CD4-positive, alpha-beta T cell treated with Interleukin-6 at 100 ng/mL for 8 hours (primary cell): ENCODE measurements at places on chromosomes 7 and 10.
A peak's percentile ranks its signal among the peaks of the same experiment; 100 is the strongest.

GRCh38 chr7:141231018-141231792 is 157.3 kb downstream of the TMEM178B start:
- DNase-seq: no peak

GRCh38 chr10:26937371-26937770 is 76.6 kb upstream of the ABI1 start:
- DNase-seq: no peak

GRCh38 chr7:18018296-18019215 is 9.1 kb downstream of the PRPS1L1 start:
- DNase-seq: no peak

DNA sequence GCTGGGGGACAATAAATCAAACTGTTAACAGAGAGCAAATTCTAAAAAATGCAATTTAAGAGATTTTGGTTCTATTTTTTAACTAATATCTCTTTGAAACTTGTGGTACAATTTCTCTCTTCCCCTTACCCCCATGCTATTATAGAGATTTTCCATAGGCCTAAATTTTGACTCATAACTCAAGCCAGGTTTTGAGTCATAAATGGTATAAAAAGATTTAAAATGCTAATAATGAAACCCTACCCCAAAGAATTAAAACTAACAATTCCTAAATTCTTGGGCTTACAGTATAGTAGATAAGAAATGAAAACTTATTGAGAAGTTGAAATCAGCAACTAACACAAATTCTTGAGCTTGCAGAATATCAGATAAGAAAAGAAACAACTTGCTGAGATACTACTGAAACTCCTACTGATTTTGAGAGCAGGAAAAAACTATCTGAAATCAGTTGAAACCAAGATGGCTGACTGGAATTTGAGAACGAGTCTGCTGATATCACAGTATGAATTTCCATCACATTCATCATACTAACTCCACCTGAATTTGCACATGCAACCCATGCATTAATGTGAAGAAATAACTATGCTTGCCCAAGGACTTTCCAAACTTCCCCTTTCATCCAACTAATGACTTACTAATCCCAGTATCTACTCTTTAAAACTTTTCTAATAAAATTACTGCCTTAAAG is 36.3 kb downstream of the POT1 start:
- DNase-seq: no peak

DNA sequence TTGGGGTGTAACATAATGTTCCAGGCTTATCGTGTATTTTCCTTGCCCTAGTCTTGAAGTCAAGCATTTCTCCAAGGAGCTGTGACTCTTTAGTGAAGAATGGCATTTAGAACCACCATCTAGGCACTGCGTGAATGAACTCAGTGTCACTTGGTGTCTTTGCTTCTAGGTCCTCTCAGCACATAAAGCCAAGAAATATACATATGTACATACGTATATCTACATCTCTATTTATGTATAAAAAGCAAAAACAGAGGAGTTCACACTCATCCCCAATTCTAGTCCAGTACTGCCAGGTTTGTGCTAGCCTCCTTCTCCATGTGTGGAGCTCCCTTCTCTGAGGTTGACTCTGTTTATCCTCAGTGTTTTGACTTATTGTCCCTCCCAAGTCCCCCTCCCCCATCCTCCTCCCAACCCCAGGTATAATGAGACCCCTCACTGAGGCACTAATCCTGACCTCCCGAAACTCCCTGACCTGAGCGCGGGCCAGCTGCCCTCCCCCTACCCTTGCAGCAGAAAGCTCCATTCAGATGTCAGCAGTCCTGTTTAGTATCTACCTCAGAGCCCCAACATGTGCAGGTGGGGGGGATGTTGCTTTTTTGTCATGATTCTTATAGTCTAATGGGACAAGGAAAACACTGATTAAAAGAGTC is 61.5 kb downstream of the GDI2 start:
- DNase-seq: no peak

GRCh38 chr10:68139448-68140272 is 30.4 kb downstream of the MYPN start:
- DNase-seq: no peak

GRCh38 chr7:29764227-29764626 is 42.1 kb upstream of the WIPF3 start:
- DNase-seq: no peak

GRCh38 chr7:17556247-17556956 is 257.9 kb downstream of the AHR start:
- DNase-seq: no peak

DNA sequence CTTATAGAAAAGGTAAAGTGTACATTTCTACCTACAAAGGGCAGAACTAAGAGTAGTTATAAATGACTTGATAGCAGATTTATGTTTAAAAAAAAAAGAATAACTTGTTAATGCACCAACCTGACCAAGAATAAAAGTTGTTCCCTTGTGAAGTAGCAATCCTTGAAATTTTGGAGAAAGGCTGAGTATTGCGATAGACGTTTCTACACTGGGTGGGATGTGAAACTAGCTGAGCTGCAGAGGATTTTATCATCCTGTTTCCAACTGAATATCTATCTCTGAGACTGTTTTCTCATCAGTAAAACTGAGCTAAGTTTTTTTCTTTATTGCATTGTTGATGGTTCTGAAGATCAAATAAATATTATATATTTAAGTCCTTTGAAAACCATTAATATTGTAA is 14.6 kb downstream of the MDFIC start:
- no peak for DNase-seq

DNA sequence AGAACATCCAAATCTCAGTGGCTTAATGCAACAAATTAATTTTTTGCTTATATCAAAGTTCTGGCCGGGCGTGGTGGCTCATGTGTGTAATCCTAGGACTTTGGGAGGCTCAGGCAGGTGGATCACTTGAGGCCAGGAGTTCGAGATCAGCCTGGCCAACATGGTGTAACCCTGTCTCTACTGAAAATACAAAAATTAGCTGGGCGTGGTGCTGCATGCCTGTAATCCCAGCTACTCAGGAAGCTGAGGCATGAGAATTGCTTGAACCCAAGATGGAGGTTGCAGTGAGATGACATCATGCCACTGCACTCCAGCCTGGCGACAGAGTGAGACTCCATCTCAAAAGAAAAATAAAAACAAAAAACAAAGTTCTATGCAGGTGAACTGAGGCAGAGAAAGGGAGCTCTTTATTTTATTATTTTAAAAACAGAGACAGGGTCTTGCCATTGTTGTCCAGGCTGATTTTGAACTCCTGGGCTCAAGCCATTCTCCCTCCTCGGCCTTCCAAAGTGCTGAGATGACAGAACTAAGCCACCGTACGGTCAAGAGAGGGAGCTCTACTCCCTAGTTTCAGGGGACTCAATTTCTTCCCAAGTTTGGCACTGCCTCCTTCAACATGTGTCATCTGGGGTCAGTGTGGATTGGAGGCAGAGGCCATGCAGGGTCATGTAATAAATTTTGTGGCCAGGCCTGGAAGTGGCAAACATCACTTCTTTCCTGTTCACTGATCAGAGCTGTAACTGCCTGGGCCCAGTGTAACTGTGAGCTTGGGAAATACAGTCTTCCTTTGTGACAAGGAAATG is 2.4 kb downstream of the ADCK2 start:
- DNase-seq: no peak

DNA sequence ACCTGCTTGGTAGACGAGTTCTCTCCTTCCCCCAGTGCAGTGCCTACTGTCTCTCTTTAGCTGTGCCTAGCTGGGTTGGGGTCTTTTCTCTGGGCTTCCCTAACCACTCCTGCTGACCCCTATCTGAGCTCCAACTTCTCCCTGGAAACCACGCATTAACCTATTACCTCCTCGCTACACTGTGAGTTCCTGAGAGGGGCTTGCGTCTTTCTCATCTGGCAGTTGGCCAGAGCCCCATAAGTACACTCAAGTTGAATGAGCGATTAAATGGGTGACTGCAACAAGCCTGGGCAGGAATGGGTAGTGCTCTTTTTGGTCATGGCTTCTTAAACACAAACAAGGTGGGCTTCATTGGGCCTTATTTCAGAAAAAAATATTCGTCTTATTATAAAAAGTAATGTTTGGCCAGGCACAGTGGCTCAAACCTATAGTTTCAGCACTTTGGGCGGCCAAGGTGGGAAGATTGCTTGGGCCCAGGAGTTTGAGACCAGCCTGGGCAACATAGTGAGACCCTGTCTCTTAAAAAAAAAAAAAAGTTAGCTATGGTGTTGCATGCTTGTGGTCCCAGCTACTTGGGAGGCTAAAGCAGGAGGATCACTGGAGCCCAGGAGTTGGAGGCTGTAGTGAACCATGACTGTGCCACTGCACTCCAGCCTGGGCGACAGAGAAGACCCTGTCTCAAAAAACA is 41.4 kb downstream of the SYPL1 start:
- DNase-seq: no peak

DNA sequence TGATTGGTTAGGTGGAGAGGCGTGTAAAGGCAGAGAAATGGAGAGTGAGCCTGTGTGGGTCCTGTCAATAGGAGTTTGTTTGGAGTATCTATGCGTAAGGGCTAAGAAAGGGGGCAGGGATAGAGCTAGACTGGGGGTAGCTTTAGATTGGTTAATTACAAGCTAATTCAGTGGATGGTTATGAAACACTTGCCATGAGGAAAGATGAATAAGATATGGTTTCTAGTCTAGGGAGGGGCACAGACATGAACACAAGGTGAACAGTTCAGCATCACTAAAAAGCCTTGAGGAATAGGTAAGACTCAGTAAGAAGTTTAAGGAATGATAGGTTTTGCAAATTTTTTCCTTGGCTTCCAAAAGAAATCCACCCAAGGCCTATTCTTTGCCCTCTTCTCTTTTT is 50.6 kb downstream of the PLPP4 start:
- DNase-seq: no peak

GRCh38 chr7:90705391-90706071 is 109.4 kb downstream of the CDK14 start:
- DNase-seq: no peak

GRCh38 chr10:71927776-71928592 is 36.2 kb upstream of the CHST3 start:
- no peak for DNase-seq

GRCh38 chr10:24680647-24681524 is 42.8 kb downstream of the ARHGAP21 start:
- no peak for DNase-seq

- DNase-seq: no peak
These were observed 225.4 kb upstream of the IMMP2L start for GRCh38 chr7:111787741-111788140.

GRCh38 chr7:71630516-71630915 is 498.6 kb downstream of the GALNT17 start:
- no peak for DNase-seq

GRCh38 chr7:148537435-148537834 is 53.1 kb upstream of the C7orf33 start:
- DNase-seq: no peak

GRCh38 chr10:124867304-124867703 is 65.7 kb downstream of the ABRAXAS2 start:
- DNase-seq: no peak

- no peak for DNase-seq
These were observed 88.2 kb downstream of the ELFN1 start for GRCh38 chr7:1758028-1758858.

DNA sequence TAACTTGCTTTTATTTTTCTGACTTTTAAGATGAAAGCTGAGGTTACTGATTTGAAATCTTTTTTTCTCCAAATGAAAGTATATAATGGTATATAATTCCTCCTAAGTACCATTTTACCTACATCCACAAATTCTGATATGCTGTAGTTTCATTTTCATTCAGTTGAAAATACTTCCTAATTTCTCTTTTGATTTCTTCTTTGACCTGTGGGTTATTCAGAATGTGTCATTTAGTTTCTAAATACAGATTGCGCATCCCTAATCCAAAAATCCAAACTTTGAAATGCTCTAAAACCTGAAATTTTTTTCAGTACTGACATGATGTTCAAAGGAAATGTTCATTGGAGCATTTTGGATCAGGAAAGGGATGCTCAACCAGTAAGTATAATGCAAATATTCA is 168.7 kb downstream of the CELF2 start:
- DNase-seq: no peak

DNA sequence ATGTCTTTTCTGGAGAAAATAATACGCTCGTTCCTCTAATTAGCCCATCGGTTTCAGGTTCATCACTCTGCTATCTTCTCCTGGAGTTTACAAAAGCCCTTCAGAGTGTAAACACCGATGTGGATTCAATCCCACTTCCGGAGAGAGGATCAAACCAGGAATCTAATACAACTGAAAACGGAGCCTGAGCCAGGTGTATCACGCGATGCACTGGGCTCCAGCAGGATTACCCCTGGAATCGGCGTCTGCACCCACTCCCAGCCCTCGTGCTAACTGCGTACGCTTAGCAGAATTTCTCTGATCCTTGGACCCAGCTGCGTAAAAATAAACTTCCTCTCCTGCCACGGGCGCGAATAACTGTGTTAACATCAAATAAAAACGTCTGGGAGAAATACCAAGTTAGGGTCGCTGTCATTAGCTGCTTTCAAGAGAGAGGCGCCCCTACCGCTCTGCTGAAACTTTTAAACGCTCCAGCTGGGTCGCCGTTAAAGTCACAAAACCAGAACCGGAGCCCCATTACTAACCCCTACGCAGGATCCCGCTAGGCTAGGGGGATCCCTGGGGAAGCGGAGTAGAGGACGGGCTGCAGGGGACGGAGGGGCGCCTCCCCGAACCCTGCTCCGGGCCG is 502 bp downstream of the ZNF3 start:
- DNase-seq: no peak

GRCh38 chr10:82961864-82962263 is 1086.9 kb downstream of the NRG3 start:
- DNase-seq: no peak

- no peak for DNase-seq
These were observed 511 bp upstream of the NRP1 start for GRCh38 chr10:33334805-33335550.

- no peak for DNase-seq
These were observed 84.4 kb downstream of the LHPP start for GRCh38 chr10:124546055-124546369.

- DNase-seq: peak; percentile 40
These were observed 127.8 kb upstream of the ZNF746 start for GRCh38 chr7:149625340-149625946.

GRCh38 chr7:138606236-138606635 is 94.9 kb downstream of the SVOPL start:
- no peak for DNase-seq

- DNase-seq: no peak
These were observed 20.5 kb upstream of the JAZF1 start for GRCh38 chr7:28201131-28201530.

DNA sequence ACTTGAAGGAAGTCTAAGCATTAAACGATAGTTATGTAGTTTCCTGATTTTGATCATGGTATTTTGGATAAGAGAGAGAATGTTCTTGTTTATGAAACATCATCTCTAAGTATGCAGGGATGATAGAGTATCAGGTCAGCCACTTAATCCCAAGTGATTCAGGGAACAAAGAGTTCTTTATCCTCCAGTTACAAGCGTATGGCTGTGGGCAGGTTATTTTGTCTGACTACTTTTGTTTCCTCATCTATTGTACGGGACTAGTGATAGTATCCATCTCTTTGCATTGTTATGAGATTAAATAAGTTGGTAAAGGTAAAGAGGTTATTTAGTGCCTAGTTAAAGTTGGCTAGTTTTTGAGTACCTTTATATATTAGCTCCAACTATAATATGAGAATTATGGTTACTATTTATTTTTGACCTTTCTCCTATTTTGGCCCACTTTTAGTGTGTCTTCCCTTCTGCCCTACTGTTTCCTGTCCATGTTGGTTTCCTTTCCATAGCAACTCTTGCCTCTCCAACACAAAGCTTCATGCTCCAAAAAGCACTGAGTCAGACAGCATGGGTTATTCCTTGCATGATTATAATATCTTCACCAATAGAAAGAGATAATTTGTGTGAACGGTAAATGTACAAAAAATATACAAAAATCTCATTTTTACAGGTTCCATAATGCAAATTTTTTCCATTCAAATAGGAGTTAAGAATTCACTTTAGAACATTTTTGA is 65.4 kb downstream of the SP8 start:
- no peak for DNase-seq
